HepG2 (cell line): ENCODE measurements at places on chromosomes 1 and 21. TPM values are rescaled to one million over a fixed set of nuclear protein-coding genes. Genes with fewer than 3 reads are reported as not detected.

Gene LAMTOR5
- 96.7 and 152 TPM in 2 replicates for total RNA-seq

Gene PATJ
- total RNA-seq: 16.8 and 18.0 TPM in 2 replicates

Gene CPT2
- 14.1 and 14.6 TPM in 2 replicates for total RNA-seq

Gene RGS8
- not detected in 2 replicates for total RNA-seq

Gene TTC34
- total RNA-seq: 0.07 TPM in 1 of 2 replicates, not detected in the other

Gene SPRR3
- total RNA-seq: not detected in 2 replicates

Gene RAP1GAP
- 9.7 and 11.9 TPM in 2 replicates for total RNA-seq

Gene LCE1B
- not detected in 2 replicates for total RNA-seq

Gene ACOT11
- total RNA-seq: 3.0 and 3.3 TPM in 2 replicates

Gene SPRR2E
- not detected in 2 replicates for total RNA-seq

Gene FAM110D
- total RNA-seq: not detected in 2 replicates

Gene PCBP3
- not detected in 2 replicates for total RNA-seq

- H3K27me3 ChIP-seq: no peaks in the 10 kb centered on the region
- H3K4me1 ChIP-seq: peaks cover 28% of the 10 kb centered on the region
- H3K4me3 ChIP-seq: no peak overlapping the region
- no peak overlapping the region for H3K27ac ChIP-seq
Measured at GRCh38 chr1:93219443-93219842, 38.9 kb downstream of the CCDC18 start.

DNA sequence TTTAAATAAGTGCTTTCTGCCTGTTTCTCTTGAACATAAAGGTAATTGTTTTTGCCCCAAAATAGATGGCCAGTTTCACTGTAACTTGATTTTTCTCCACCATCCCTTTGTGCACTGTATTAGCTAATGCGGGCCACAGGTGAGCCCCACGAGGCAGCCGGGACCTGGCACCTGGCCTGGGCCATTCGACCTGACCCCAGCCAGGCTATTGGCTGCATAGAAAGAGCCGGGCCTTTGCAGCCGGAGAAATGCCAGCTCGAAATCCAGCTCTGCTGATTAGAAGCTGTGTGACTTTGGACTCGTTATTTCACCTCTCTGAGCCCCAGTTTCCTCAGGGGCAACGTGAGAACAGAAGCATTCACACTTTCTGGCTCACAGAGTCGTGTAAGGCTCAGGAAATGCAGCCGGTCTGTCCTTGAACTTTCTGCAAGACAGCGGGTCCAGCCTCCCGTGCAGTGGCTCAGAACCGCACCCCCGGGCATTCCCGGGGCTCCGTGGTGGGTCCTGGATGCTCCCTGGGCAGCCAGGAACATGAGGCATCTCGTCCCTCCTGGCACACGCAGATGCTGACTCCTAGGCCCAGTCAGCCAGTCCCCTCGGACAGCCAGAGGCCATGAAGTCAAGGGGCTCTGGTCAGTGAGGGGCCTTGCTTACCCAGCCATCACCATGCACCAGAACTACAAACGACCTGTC, 37.4 kb upstream of the ACTRT2 start:
- no peak overlapping the region for H3K4me3 ChIP-seq
- DNase-seq: no peak
- no peak overlapping the region for H3K27ac ChIP-seq
- H3K4me1 ChIP-seq: no peaks in the 10 kb centered on the region
- peaks cover 7% of the 10 kb centered on the region for H3K27me3 ChIP-seq

DNA sequence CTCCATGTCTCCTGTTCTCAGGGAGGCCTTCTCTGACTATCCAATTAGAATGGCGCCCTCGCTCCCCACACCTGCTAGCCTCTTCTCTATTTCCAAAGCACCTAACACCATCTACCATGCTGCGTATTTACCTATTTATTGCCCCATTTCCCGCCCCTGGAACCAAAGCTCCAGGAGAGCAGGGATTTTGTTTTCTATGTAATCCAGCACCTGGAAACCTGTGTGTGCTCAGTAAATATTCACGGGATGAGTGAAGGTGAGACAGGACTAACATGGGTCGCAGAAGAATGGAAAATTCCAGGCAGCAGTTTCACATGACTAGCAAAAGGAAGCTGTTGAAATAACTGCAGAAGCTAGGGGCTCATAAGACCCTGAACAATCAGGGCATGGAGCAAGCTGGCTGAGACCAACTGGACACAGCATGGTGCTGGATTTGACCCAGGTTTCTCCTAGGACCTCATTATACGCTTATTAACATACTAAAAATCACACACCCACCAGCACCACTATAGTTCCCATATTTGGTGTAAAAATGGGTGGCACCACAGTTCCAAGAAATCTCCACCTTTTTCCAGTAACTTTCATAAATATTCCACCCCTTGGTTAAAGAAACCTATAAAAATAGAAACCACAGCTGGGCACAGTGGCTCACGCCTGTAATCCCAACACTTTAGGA, 15.1 kb upstream of the TENT5B start:
- no peak overlapping the region for H3K27ac ChIP-seq
- no peaks in the 10 kb centered on the region for H3K36me3 ChIP-seq
- peak overlapping the region; percentile 14 for H3K4me3 ChIP-seq
- DNase-seq: peak; percentile 72

GRCh38 chr1:7967651-7968050, 6.1 kb downstream of the PARK7 start:
- no peak overlapping the region for H3K4me3 ChIP-seq
- H3K27ac ChIP-seq: no peak overlapping the region
- peaks cover 49% of the 10 kb centered on the region for H3K4me1 ChIP-seq
- H3K36me3 ChIP-seq: peaks cover 25% of the 10 kb centered on the region
- H3K27me3 ChIP-seq: no peaks in the 10 kb centered on the region
- peak; percentile 18 for DNase-seq

GRCh38 chr21:17708522-17709265, 96.0 kb upstream of the BTG3 start:
- H3K4me1 ChIP-seq: no peaks in the 10 kb centered on the region
- no peaks in the 10 kb centered on the region for H3K27me3 ChIP-seq
- H3K36me3 ChIP-seq: no peaks in the 10 kb centered on the region
- H3K27ac ChIP-seq: no peak overlapping the region
- DNase-seq: no peak

DNA sequence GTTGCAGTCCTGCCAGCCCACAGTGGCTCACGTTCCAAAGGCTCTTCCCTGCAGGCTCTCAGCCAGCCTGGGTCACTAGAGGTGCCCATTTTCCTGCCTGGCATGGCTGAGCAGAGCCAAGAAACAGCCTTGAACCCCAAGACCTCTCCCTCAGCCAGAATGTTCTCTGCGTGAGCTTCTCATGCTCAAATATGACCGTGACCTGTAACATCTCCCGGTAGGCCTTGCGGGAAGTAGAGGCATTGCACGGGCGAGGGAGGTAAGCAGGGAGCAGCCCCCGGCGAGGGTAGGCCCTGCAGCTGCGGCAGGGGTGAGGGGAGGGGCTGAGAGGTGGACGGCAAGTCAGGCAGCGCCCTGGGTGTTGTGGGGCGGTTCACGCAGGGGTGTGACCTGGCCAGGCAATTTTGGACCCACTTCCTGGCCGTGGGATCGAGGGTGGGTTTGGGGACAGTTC, 20.0 kb downstream of the RRP1 start:
- no peak for DNase-seq
- no peak overlapping the region for H3K27ac ChIP-seq
- peaks cover 34% of the 10 kb centered on the region for H3K4me1 ChIP-seq
- peaks cover 2% of the 10 kb centered on the region; the same call in 1 of the 2 replicates for H3K27me3 ChIP-seq
- 0 out of 3 replicates have a peak, but pooled peaks cover 4% of the 10 kb centered on the region for H3K36me3 ChIP-seq
- no peak overlapping the region for H3K4me3 ChIP-seq

DNA sequence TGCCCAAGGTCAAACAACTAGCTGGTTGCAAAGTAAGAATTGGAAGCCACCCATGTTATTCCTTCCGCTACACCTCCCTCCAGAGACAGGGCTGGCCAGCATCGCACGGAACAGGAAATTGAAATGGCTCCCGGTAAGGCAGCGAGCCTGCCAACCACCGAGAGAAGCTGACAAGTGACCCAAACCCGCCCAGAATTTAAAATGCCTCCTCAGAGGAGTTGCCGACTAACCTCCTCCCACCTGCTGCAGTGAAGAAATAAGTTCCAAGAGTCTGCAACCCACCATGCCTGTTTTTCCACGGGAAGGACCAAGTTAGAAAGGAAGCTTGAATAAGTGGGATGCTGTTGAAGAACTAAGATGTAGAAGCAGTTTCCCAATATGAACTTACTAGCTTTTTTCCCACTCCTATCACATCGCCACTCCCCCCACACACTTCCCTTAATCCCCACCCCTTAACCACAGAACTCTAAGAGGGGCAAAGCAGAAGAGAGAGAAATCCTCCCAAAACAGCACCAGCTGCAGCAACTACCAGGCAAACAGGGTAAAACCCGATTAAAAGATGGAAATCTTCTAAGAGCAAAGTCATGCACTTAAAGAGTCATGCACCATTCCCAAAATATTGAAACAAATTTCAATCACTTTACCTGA, 78.6 kb downstream of the TIAM1 start:
- H3K36me3 ChIP-seq: no peaks in the 10 kb centered on the region
- no peaks in the 10 kb centered on the region for H3K4me1 ChIP-seq
- H3K27me3 ChIP-seq: no peaks in the 10 kb centered on the region
- no peak for DNase-seq
- no peak overlapping the region for H3K4me3 ChIP-seq
- H3K27ac ChIP-seq: no peak overlapping the region

GRCh38 chr1:63155437-63155836, 166.9 kb upstream of the FOXD3 start:
- no peak overlapping the region for H3K27ac ChIP-seq
- H3K4me1 ChIP-seq: no peaks in the 10 kb centered on the region
- H3K27me3 ChIP-seq: peaks cover 4% of the 10 kb centered on the region; the same call in 1 of the 3 replicates
- DNase-seq: no peak
- H3K36me3 ChIP-seq: no peaks in the 10 kb centered on the region

DNA sequence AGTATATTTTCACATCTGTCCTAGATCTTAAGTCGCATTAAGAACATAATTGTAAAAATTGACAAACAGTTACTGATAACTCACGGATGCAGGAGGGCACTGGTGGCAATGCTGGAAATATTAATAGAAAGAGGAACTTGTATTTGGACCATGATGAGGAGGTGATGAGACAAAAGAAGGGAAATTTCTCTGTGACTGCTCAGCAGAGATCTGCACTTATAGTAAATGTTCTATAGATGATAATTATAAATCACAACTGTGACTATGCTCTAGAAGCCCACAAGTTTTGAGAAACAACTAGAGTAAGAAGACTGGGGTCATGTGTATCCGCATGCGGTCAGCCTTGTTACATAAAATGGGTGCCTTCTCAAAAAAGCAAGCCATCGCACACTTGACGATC, 8.7 kb upstream of the DUSP12 start:
- no peak overlapping the region for H3K27ac ChIP-seq
- no peaks in the 10 kb centered on the region for H3K4me1 ChIP-seq
- no peaks in the 10 kb centered on the region for H3K36me3 ChIP-seq

DNA sequence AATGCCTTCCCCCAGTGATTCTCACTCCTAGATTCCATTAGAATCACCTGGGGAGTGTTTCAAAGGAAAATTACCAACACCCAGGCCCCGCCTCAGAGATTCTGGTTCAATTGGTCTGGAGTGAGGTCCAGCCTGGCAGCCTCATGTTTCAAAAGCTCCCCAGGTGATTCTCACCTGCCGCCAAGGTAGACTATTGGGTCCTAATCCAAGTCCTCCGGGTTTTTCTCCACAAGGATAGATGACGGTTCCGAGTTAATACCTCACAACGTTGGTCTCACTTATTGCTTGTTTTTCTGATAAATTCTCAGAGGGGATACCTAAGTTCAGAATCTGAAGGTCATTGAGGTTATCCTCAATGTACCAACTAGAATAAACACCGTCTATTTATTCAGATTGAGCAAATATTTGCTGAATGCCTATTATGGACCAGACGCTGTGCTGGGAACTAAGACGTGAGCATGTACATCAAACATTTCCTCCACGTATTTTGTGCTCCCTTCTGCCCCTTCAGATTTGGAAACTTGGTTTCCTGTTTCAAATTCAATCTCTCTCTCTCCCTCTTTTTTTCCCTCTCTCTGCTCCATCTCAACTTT, 97.5 kb downstream of the SEC16B start:
- peaks cover 42% of the 10 kb centered on the region for H3K27me3 ChIP-seq
- H3K27ac ChIP-seq: no peak overlapping the region
- peak; percentile 64 for DNase-seq
- H3K36me3 ChIP-seq: no peaks in the 10 kb centered on the region

DNA sequence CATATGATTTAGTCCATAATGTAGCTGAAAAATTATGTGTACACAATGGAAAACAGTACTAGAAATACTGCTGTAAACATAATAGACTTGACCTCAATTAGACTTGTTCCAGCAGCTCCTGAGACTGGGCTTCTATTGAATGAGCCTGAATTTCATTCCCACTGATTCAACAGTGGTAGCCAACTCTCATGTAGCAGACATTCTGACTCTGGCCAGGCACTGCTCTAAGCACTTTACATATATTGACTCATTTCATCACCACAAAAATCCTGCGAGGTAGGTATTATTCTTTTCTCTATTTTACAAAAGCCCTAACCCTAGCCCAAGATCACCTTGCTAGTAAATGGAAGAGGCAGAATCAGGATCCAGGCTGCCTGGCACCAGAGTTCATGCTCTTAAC, 12.8 kb upstream of the CTSS start:
- no peak overlapping the region for H3K4me3 ChIP-seq
- no peak for DNase-seq
- H3K27ac ChIP-seq: no peak overlapping the region

DNA sequence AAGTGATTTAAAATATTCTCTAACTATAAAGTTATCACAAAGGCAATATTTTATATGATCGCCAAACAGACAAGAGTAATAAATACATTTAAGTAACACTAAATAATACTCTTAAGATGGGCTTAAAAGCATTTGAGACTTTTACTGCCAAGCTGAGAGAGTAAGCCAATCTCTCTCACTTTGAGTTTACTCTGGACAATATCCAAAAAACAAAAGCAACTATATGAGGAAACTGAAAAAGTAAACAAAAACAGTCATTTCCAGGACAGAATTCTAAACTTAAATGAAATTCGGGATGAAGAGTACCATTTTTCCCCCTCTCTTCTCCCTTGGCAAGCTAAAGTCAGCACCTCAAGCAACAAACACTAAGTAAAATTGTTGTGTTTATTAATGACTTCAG, 173.2 kb downstream of the COP1 start:
- no peak overlapping the region for H3K4me3 ChIP-seq
- no peaks in the 10 kb centered on the region for H3K4me1 ChIP-seq
- no peak overlapping the region for H3K27ac ChIP-seq
- DNase-seq: no peak
